ENCODE measurements at places on chromosomes 3 and 15.

DNA sequence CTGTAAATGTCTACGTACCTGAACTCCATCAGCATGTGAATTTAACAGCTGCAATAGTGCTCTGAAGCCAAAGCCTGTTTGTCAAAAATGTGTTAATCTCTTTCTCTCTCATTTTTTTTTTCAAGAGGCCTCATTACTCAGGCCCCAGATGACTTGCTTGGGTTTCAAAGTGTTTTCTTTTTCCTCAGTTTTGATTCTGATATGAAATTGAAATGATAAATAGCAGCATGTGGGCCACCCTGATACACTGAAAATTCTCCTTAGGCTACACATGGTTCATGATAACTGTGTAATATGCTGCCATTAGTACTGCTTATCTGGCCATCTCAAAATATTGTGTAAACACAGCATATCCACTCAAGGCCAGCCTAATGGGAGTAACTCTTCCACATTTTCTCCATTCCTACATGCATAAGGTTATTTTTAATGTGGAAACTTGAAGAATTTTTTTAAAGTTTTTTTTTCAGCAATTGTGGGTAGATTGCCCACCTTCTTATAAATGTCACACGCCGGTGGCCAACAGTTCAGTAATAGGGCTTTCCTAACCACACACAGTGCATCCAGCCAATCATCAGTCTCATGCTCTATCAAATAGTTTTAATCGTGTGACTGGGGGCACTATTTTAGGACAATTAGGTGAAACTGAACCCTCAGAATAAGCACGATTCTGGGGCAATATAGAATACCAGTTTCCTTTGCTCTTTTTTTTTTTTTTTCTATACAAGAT is 13.1 kb upstream of the DENND4A start:
- no peak for DNase-seq

DNA sequence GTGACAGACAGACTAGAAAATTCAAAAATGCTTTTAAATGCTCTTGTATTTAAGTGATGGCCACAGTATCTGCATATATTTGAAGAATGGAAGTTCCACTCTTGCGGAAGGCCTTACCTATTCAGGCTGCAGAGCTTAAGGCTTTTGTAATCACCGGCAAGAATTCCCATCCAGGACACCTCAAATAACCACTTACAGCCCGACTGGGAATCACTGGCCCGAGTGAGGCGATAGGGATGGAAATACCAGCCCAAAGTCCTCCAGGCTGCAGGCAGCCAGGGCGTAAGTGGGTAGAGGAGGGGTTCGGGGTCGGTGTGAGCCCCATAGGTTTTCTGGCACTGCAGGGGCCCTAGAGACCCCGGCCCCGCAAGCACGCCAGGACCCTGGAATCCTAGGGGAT is 9.5 kb downstream of the CMTM7 start:
- DNase-seq = no peak

- DNase-seq = no peak
Measured at GRCh38 chr15:90033448-90033847, 32.3 kb downstream of the ZNF710 start.

- no peak for DNase-seq
Measured at GRCh38 chr15:89057506-89058133, 30.6 kb upstream of the ABHD2 start.

DNA sequence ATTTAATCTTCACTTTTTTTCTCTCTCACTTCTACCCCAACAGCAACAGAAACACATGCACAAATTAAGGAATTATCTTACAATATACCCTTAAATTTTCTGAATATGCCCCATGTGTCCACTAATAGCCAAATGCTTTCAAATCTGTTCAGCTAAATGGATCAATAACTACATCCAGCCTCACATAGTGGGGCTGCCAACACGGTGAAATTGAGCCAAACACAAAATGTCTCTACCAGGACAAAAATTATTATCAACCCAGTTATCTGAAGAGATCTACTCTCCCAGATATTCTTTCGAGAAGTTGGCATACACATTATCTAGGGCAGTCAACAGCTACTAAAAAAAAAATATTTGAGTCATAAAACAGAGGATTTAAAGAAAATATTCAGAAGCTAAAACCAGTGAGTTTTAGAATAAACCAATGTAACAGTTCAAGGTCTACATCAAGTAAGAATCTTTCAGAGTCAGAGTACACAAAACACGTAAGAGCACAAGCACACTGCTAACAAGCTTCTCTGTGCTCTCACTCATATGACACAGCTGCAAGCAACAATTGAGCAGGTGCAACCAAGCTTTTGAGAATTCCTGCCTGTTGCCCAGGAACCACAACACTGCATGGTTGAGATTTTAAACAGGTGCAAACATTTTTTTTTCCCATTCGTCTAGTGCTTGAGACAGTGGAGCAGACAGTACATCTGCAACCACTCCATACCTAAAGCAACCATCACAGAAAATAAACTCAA is 247.7 kb downstream of the ZBTB20 start:
- no peak for DNase-seq

DNA sequence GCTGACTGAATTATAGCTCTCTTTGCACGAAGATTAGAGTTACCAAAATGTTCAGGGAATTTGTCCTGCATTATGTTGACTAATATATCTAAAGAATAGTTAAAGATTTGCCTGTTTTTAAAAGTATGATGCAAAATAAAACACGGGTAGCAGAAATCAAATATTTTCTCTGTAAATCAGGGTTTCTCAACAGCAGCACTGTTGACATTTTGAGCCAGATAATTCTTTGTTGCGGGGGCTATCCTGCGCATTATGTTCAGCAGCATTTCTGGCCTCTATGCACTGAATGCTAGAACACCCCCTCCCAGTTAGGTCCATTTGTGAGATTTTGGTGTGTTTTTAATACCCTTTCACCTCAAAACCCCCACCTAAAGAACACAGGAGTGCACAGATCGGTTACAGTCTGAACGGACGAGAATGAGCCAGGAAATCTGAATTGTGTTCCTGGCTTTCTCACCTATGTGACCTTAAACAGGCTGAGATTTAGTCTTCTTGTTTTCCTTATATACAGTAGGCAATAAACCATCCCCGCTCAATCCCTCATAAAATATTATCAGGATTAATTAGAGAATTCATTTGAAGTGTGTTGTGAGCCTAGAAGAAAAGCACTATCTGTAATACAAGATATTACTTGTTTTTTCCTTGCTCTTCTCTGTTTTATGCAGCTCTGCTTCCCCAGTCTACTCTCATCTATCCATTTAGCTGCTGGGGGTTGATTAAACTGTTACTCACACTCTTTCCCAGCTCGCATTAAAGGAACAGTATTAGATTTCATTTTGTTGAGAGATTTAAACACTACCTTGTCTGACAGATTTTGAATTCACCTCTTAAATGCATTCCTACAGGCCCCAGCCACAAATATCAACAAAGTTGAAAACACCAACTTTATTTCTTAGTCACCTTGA is 247.5 kb upstream of the GOLIM4 start:
- DNase-seq = no peak
